ENCODE measurements at places on chromosomes 2 and 18. TPM values are rescaled to one million over a fixed set of nuclear protein-coding genes. Genes with fewer than 3 reads are reported as not detected.

AOX1 gene
- total RNA-seq, result 0.43 TPM

IL1RN gene
- not detected for total RNA-seq

SLC38A11 gene
- total RNA-seq, result not detected

NTSR2 gene
- not detected for total RNA-seq

SH3RF3 gene
- total RNA-seq, result 4.6 TPM

DOK6 gene
- total RNA-seq, result 1.1 TPM

SNORC gene
- total RNA-seq, result 0.34 TPM

KCNIP3 gene
- total RNA-seq, result 0.11 TPM

FNDC4 gene
- 8.3 TPM for total RNA-seq

ITPRIPL1 gene
- 3.3 TPM for total RNA-seq

IL36G gene
- total RNA-seq, result not detected

TUBB8B gene
- 0.11 TPM for total RNA-seq

ZSWIM2 gene
- not detected for total RNA-seq

PLEKHM3 gene
- 12.8 TPM for total RNA-seq

IDH1 gene
- 73.5 TPM for total RNA-seq

ACVR1C gene
- not detected for total RNA-seq

PRKAG3 gene
- total RNA-seq, result not detected

DES gene
- total RNA-seq, result not detected

NAT8 gene
- not detected for total RNA-seq

HOXD9 gene
- total RNA-seq, result 17.0 TPM

RTP5 gene
- not detected for total RNA-seq

ICA1L gene
- 2.2 TPM for total RNA-seq

RUFY4 gene
- not detected for total RNA-seq

ZNF519 gene
- total RNA-seq, result 3.0 TPM

CFAP65 gene
- total RNA-seq, result not detected

All from dermis lymphatic vessel endothelial cell (primary cell).